HuH-7 (cell line): ENCODE measurements at places on chromosomes 7 and 10.

GRCh38 chr7:132161533-132161915, 414.7 kb downstream of the PLXNA4 start:
- DNase-seq, result no peak

DNA sequence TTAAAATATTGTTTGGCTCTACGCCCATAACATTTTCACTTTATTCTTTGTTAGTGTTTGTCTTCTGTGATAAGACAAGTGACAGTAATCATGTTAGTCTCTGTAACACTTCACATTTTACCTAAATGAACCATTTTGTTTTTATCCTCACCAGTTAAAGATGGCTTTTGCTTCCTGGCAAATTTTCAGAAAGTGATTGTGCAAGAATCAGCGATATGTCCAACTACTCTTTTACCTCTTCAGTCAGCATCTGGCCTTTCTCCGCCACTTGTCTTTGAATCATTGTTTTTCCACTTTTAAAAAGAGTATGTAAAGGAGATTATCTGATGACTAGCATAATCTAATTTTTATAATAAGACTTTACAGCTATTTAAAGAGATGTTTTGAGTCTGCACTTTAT, 3.5 kb downstream of the DGKB start:
- no peak for DNase-seq

- no peak for DNase-seq
Observed at GRCh38 chr7:106222545-106222944, 62.2 kb downstream of the NAMPT start.

GRCh38 chr7:101990811-101991418, 173.5 kb downstream of the CUX1 start:
- no peak for DNase-seq

DNA sequence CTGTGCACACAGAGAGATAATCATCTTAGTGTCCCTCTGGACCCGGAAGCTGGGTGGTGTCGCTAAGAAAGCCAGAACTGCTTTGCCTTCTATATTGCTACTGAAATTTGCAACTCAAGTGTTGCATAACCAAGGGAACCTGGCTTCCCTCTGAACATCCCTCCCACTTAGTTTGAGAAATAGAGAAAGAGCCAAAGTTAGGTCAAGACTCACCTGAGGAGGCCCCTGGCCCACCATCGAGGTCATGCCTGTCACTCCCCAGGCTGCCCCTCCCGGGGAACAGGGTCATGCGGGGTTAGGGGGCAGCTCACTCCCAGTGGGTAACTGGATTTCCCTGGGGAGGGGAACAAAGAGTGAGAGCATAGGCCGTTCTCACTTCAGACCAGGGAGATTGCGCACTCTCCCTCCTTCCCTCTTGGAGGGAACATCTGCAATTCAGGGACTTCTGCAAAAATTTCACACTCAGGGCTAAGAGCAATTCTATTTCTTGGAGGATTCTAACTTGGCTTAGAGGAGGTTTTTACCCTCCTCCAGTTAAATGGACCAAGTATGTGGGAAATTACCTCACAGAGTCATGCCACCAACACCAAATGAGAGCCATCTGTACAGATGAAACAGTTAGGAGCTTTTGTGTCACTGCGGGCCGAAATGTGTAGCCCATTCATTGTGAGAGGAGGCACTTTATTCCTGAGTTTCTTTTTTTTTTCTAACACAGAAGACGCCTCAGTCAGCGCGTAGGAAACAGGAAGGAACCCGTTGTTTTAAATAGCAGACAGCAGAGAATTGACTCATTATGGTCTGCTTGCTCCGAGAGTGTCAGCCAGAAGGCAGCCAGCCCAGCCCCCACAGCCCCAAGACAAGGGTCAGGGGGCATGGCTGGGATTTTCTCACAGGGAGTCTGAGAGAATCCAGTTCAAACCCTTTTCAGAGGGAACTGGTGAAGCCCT, 221.3 kb downstream of the ARHGAP12 start:
- no peak for DNase-seq

GRCh38 chr7:148261996-148262688, 328.4 kb upstream of the C7orf33 start:
- no peak for DNase-seq

DNA sequence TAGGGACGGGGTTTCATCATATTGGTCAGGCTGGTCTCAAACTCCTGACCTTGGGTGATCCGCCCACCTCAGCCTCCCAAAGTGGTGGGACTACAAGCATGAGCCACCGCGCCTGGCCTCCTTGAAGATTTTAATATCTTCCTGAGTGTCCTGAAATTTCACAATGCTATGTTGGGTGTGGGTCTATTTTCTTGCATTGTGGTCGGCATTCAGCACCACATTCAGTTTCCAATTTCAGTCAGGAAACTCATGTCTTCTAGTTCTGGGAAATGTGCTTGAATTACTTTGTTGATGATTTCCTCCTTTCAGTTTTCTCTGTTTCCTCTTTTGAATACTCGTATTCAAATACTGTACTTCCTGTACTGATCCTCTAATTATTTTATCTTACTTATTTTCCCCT, 49.3 kb upstream of the IL6 start:
- no peak for DNase-seq

- no peak for DNase-seq
Observed at GRCh38 chr10:621513-621912, 68.0 kb downstream of the DIP2C start.

GRCh38 chr10:43395571-43396060, 13.4 kb downstream of the HNRNPF start:
- no peak for DNase-seq

GRCh38 chr10:51445588-51445987, 253.8 kb downstream of the CSTF2T start:
- DNase-seq, result no peak

DNA sequence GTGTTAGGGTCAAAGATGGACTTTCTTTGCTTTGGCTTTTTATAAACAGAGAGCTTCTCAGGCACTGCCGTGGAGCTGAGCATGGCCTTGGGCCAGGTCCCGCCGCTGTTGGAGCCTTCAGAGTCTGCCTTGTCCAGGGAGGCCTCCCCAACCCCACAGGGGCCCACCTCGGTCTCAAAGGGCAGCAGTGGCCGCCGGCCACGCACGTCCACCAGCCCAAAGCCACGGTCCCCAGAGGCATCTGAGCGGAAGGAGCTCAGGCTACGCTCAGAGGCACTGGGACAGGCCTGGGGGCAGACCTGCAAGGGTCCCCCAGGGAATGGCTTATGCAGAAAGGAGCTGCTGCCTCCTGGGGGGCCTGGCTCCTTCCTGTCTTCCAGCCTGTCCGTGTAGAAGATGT, 105.0 kb downstream of the DLG5 start:
- DNase-seq, result no peak

DNA sequence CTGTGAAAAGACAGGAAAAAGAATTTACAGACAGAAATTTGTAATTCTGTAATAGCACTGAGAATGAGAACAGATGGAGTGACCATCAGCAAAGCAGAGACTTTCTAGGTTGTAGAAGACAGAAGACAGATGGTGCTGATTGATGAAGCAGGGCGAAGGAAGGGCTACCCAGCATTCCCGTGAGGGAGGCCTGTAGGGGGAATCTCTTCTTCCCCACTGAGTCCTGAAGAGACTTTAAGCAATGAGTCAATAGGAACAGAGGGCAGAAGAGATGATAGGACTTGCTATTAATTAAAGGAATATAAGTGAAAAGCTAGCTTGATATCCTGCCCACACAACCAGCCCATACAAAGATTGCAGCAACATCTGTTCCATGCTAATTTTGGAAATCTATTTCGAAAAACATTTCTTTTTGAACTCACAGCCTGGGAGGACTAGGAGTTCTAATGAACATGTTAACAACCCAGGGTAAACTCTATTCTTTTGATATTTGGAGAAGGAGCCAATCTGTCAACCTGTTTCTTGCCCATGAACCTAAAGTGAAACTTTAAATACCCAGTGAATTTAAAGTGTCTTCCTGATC, 44.1 kb downstream of the RALA start:
- DNase-seq, result no peak

GRCh38 chr7:126362746-126363145, 890.0 kb downstream of the GRM8 start:
- DNase-seq, result no peak

DNA sequence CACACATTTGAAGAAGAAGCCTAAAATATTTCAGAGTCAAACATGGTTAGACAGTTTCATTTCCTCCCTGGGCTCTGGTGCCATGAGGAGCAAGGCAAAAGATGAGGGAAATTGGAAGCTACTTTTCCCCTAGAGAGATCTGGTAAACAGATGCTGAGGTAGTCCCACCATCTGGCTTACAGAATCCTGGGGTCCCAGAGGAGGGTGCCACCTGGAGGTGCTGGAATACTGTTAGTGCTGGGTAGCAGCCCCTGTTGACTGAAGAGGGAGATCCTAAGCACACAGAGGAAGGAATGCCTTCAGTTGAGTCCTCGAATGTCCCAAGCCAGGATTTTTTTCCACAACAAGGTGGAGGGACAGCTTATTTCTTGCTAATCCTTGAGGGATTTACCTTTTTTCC, 160.1 kb downstream of the FZD1 start:
- DNase-seq, result peak; percentile 3
